Stimulated activated CD4-positive, alpha-beta T cell treated with anti-CD3 and anti-CD28 coated beads, Interleukin-12 subunit alpha, Interleukin-12 subunit beta, amount 100 ng/mL, for 48 hours (primary cell): ENCODE measurements at places on chromosomes 2 and 18.

GRCh38 chr2:230899786-230900185 lies 25.3 kb downstream of the GPR55 start:
- peak; percentile 50 for DNase-seq

- no peak for DNase-seq
Measured at GRCh38 chr18:41693008-41693407, 262.0 kb upstream of the PIK3C3 start.

DNA sequence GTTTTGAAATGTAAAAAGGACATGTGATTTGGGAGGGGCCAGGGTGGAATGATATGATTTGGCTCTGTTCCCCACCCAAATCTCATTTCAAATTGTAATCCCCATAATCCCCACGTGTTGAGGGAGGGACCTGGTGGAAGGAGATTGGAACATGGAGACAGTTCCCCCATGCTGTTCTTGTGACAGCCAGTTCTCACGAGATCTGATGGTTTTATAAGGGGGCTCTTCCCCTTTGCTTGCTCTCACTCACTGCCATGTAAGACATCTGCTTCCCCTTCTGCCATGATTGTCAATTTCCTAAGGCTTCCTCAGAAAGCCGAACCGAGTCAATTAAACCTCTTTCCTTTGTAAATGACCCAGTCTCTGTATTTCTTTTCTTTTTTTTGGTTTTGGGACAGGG lies 39.2 kb downstream of the FECH start:
- DNase-seq: no peak

DNA sequence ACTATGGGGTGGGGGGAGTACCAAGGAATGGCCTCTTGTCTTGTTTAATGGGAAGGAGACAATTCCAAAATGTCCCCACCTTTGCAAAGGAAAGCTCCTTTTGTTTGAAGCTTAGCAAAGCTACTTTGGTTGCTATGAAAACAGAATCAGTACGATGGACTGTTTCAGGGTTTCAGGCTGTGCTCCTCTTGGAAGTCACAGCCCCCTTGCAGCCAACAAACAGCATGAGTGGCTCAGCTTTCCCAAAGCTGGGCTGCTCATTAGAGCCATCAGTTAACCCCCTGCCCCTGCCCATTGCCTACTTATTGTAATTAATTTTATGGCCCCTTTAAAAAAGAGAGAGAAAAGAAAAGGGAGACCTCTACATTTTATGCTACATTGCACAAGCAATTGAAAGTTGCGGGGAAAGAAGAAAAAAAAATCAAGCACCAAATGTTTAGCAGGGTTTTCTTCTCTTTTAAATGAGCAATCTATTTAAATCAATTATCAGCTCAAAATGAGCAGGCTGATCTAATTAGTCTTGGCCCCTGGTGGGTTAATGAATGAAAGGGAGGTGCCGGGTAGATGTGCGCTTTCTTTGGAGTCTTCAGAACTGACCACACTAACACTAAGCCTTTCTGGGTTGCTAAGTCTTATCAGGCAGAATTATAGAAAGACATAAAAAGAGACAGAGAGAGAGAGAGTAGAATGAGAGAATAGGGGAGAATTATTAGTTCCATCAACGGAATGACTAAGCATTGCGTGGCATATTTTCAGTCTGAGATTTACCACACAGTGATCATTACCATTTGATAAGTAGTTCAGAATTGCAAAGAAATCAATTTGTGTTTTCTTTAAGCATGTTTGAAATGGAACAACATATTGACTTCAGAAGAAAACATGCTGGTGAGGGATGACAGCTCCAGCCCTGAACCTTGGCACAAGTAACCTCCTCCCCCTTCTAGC lies 284.9 kb downstream of the INSIG2 start:
- DNase-seq: no peak

DNA sequence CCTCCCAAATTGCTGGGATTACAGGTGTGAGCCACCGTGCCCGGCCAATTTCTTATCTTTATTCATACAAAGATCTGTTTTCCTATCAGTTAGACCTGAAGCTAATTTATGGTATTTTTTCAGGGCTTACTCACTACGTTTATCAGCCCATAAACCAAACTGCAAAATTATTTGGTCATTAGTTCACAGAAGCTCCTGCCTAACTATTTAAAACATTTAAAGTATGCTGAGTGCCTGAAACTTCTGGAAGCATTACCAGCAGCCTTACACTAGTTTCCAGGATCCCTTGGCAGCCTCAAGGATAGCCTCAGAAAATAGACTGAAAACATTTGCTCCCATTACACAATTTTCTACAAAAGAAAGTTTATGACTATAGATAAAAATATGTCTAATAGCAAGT lies 68.8 kb downstream of the GALNT13 start:
- DNase-seq: no peak

DNA sequence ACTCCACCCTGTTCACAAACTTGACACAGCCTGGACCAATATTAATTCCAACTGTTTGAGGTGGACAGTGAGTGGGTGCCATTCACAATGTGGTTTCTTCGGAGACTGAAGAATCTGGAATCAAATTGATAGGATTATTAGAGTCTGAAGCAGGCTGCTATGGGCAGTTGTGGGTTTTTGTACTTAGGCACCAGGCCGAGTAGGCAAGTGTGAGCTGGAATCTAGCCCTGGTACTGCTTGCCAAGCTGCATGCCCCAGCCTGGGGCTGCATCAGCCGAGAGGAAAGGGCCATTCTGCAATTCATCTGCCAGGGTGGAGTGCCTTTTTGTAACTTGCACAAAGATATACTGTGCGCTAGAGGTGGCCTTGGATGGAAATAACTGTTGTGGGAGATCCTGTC lies 654.7 kb upstream of the FANCL start:
- DNase-seq: no peak

DNA sequence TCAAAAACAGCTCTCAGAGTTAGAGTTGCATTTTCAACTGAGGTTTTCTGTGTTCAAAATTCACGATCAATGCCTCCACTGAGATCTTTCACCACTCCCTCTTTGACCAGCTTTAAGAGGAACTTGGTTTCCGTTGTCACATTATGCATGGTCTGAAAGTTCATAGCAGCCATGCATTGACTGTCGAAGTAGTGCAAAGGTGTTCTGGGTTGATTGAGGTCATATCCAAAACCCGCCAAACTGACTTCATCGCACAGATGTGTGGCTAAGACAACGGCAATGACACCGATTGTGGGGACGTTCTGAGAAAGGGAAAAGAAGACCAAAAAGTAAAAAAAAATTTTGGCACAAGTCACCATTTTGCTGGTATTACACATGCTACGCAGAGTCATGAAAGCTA lies 48.7 kb downstream of the ST3GAL5 start:
- no peak for DNase-seq

- DNase-seq: no peak
Measured at GRCh38 chr18:9688036-9688741, 19.9 kb upstream of the RAB31 start.

DNA sequence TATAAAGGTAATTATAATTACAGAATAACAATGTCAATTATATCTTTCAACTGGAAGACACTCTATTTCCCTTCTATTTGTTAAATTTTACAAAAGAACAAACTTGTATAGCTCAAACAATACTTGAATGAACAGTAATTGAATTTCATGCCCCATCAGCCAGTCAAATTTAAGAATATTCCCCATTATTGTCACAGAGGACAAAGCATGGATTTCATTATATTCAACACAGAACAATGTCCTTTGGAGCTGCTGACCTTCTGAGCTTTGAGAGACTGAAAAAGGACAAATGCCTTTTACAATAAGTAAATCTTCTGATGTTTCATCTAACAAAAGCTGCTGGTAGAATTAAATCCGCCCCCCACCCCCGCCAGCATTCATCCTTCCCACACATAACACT lies 187.5 kb upstream of the MC4R start:
- DNase-seq: no peak

DNA sequence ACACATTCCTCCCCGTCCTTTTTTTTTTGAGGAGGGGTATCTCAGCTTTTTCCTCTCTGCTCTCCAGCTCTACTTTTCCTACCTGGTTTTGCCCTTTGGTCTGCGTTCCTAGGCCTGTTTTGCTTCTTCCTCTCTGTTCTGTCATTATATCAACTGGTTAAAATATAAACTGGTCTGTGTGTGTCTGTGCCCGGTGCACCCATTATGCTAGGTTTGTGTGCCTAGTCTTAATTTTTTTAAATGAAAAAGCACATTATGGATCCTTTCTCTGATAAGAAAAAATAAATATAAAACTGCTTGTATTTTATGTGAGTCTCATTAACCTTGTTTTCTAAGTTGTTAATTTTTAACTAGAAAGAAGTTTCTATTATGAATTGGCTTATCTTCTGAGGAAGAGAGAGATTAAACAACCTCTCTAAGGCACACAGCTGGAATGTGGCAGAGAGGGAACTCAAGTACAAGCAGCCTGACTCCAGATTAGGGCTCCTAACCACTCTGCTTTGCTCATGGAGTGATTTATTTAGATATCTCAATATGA lies 17.4 kb downstream of the SLC38A11 start:
- no peak for DNase-seq

DNA sequence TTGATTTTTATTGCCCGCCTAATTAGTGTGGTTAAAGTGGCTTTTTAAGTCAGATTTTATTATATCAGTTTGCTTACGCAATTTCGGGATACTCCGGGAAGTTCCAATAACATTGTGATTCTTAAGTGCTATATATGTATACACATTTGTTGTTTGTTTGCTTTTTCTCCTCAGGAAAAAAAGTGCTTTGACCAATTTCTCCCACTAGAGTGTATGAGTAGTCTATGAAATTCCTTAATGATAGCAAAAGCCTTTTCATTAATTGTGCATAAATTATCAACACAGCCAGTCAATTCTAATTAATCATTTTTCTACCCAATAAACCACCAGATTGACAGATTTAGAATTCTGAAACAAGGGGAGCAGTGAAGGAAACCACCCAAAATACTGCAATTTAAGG lies 172.2 kb downstream of the DPP10 start:
- no peak for DNase-seq

DNA sequence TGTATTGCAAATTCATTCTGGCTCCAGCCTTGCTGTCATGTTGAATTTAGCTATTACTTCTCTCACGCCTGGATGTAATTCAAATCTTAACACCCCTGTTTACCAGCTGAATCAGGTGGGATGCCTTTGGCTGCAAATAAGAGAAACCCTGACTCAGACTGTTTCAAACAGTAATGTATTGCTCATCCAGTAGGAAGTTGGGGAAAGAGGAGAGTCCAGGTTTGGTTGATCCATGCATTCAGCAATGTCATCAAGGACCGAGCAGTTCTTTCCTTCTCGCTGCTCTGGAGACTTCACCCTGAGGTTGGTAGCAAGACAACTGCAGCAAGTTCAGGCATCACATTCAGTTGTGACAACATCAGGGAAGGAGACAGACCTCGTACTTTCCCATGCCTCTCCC lies 6.4 kb upstream of the DARS1 start:
- no peak for DNase-seq

DNA sequence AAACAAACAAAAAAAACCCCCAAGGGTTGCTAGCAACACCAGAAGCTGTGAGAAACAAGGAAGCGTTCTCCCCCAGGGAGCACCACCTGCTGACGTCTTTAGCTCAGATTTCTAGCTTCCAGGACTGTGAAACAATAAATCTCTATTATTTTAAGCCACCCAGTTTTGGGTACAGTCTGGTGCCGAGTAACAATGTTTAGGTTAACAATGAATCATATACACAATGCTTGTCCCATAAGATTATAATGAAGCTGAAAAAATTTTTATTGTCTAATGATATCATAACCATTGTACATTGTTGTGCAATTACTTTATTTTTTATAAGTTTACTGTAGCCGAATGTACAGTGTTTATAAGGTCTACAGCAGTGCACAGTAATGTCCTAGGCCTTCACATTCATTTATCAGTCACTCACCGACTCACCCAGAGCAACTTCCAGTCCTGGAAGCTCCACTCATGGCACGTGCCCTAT lies 72.1 kb upstream of the CAB39 start:
- DNase-seq: no peak

DNA sequence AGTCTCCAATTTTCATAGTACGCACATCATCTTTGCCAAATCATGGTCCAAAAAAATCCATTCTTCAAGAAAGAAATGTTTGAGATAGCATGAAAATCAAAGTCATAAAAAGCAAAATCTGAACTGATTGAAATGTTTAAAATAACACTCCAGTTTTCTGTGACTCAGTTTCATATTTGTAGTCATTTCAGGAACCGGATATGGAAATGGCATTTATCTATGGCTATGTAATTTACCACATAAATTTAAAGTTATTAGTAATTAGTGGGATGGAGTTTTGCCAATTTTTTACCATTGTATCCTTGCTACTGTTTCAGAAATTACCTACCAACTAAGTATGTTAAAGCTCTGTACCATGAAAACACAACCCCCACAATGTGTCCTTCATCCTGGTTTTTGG lies 456.6 kb upstream of the ACVR2A start:
- no peak for DNase-seq

GRCh38 chr2:218780046-218780445 lies 1.9 kb upstream of the CYP27A1 start:
- no peak for DNase-seq

GRCh38 chr2:231390667-231391066 lies 4.8 kb upstream of the B3GNT7 start:
- no peak for DNase-seq

DNA sequence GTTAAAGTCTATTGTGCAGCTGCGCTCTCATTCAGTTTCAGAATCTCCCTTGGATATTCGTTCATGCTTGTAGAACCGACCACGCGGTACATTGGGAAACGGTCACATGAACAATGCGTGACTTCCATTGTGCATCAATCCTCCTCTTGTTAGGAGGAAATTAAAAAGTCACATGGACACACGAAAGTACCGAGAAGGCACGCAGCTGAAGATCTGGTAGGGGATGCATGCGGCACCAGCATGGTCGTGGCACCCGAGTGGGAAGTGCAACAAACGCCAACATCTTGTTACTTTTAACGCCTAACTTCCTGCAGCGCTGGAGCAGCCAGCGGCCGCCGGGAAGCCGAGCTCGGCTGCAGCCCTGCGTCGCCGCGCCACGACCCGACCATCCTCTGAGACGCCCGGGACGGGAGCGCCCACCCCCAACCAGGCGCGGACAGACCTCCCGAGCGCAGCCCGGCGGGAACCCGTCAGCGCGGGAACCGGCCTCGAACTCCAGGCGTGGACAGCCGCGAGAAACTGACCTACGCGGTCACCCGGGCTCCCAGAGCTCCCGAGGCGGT lies 412 bp downstream of the OSBPL1A start:
- DNase-seq: no peak

- DNase-seq: no peak
Measured at GRCh38 chr2:54952978-54953456, 97.2 kb downstream of the RTN4 start.

DNA sequence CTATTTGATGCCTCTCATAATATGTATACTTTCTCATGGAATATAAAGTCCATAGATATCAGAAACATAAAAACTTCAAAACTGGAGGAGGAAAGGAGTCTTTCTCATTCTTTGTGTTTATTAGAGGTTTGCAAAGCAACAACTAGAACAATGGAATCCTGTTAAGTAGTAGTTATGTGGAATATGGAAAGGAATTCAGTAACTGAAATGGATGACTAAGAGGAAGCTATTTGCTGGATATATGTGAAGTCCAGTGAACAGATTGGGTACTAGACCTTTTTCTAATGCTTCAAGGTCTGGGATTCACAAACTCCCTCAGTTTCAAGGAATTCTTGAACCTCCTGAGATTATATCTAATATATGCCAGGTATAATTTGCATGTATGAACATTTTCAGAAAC lies 353.6 kb upstream of the FANCL start:
- no peak for DNase-seq
